ENCODE measurements at places on chromosomes 1 and 21. TPM values are rescaled to one million over a fixed set of nuclear protein-coding genes. Genes with fewer than 3 reads are reported as not detected.

- no peak for DNase-seq
- no peaks in the 10 kb centered on the region for H3K27me3 ChIP-seq
- no peak overlapping the region for H3K4me3 ChIP-seq
Measured at GRCh38 chr1:7690496-7691182, 80.5 kb upstream of the VAMP3 start.

DNA sequence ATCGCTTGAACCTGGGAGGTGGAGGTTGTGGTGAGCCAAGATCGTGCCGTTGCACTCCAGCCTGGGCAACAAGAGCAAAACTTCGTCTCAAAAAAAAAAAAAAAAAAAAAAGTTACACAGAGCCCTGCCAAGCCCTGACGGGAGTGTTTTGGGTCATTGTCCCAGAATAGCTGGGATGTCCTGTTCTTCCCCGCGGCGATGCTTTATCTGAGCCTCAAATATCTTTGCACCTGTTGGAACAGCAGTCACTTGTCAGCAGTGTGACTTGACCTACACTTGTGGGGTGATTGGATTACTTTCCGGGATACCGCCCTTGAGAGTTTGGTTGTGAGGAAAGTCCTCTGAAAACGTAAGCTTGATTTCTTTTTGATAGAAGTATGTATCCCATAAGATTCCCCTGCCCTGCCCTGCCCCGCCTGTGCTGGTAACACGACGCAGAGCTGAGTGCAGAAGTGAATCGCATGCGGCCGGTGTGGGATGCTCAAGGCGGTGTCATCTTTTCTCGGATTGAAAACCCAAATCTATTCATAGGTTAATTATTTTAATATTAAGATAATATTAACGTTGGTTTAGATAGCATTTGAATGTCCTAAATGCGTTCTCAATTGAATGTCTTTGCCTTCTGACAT, 50.9 kb downstream of the PCNT start:
- no peak overlapping the region for H3K27ac ChIP-seq
- H3K4me1 ChIP-seq: no peaks in the 10 kb centered on the region
- DNase-seq: no peak
- no peaks in the 10 kb centered on the region for H3K36me3 ChIP-seq
- no peak overlapping the region for H3K4me3 ChIP-seq
- no peaks in the 10 kb centered on the region for H3K27me3 ChIP-seq

The ATXN7L2 gene
- 0.98 TPM for polyA plus RNA-seq

DNA sequence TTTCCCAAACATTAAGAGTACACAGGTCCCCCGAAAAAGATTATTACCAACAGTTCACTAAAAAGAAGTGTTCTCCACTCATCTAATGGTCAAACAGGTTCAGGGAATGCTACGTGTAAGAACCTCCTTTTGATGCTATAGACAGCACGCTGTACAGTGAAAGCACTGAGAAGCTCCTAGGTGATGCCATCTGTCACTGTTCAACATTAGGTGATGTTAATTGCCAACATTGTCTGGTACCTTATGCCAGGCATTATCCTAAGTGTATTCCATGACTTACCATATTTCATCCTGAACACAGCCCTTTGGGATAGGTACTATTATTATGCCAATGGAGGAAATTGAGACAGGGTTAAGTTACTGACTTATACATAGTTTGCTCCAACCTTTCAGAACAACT, 82.1 kb downstream of the DAB1 start:
- no peaks in the 10 kb centered on the region for H3K36me3 ChIP-seq
- no peaks in the 10 kb centered on the region for H3K27me3 ChIP-seq
- H3K4me1 ChIP-seq: peaks cover under 1% of the 10 kb centered on the region
- no peak overlapping the region for H3K27ac ChIP-seq
- DNase-seq: no peak
- no peak overlapping the region for H3K4me3 ChIP-seq

DNA sequence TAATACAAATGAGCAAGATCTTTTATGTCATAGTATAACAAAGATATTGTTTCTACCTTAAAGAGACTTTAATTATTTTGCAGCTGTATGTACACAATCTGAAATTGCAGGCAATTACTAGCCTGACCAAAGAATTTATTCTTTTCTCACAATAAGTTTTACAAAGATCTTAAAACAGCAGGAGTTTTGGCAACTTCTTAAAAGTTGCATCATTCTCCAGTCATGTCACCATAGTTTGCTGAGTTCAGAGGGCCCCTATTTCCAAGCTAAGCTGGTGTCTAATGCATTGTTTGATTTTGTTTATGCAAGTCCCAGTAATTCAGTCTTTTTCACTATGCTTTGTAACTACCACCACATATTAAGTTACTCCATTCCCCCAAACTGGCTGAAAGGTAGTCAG, 114.8 kb downstream of the DNAH14 start:
- H3K27me3 ChIP-seq: no peaks in the 10 kb centered on the region
- DNase-seq: no peak
- H3K4me1 ChIP-seq: no peaks in the 10 kb centered on the region
- no peaks in the 10 kb centered on the region for H3K36me3 ChIP-seq
- no peak overlapping the region for H3K27ac ChIP-seq
- no peak overlapping the region for H3K4me3 ChIP-seq

DNA sequence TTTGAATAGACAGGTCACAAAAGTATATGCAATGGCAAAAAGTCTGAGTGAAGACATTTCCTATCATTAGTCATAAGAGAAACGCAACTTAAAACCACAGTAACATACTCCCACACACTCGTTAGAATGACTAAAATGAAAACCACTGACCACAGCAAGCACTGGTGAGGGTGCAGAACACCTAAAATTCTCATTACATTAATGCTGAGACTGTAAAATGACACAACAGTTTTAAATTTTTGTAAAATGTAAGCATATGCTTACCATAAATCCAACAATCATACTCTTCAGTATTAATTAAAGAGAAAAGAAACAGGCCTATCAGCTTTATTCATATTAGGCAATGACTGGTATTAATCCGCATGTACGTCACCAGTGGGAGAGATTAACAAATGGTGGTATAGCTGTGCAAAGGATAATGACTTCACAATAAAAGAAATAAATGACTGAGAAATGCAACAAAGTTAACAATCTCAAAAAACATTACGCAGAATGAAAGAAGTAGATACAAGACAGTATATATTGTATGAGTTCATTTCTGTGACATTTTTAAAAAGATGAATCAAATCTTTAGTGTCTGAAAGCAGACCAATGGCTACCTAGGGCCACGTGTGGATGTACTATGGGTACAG, 253.5 kb downstream of the AKT3 start:
- peaks cover 2% of the 10 kb centered on the region for H3K4me1 ChIP-seq
- no peaks in the 10 kb centered on the region for H3K36me3 ChIP-seq
- DNase-seq: no peak
- H3K27me3 ChIP-seq: no peaks in the 10 kb centered on the region
- no peak overlapping the region for H3K4me3 ChIP-seq
- no peak overlapping the region for H3K27ac ChIP-seq

The RASAL2 gene
- polyA plus RNA-seq: 15.5 TPM

The LCE1F gene
- polyA plus RNA-seq: not detected

GRCh38 chr21:36032647-36033406, 27.5 kb downstream of the SETD4 start:
- H3K27me3 ChIP-seq: no peaks in the 10 kb centered on the region
- H3K27ac ChIP-seq: no peak overlapping the region
- no peaks in the 10 kb centered on the region for H3K36me3 ChIP-seq
- DNase-seq: no peak
- H3K4me1 ChIP-seq: no peaks in the 10 kb centered on the region

DNA sequence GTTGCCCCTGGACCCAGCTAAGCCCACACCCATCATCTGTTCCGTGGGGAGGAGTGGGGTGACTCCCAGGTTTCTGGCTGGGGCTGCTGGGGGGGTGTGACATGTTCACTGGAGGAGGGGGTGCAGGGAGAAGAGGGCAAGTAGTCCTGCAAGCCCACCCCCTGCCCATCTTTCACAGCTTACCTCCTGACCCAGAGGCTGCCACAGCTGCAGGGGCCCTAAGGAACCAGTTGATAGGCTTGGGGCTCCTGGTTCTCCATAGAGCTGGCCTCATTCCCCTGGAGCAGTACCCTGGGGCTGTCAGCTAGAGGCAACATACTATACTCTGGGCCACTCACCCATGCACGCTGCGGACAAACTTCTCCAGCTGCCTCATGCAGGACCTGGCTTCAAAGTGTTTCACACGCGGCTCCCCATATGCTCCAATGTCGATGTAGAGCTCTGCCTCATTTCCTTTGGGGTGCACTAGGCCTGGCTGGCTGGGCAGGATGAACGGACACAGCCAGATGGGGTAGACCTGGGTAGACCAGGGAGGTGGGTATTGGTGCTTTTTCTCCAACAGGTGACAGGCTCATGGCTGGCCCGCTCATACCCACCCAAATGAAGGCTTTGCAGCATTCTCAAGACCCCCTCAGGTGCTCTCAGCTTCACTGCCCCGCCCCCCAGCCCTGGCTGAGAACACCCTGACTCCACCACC, 33.8 kb downstream of the DHCR24 start:
- no peak overlapping the region for H3K27ac ChIP-seq
- no peaks in the 10 kb centered on the region for H3K27me3 ChIP-seq
- H3K4me1 ChIP-seq: no peaks in the 10 kb centered on the region
- DNase-seq: no peak
- no peak overlapping the region for H3K4me3 ChIP-seq

GRCh38 chr1:12552951-12553921, 64.8 kb downstream of the DHRS3 start:
- no peaks in the 10 kb centered on the region for H3K27me3 ChIP-seq
- peaks cover 23% of the 10 kb centered on the region for H3K4me1 ChIP-seq
- peak overlapping the region; percentile 14 for H3K27ac ChIP-seq
- H3K4me3 ChIP-seq: no peak overlapping the region
- no peaks in the 10 kb centered on the region for H3K36me3 ChIP-seq
- DNase-seq: peak; percentile 37

The ADAM30 gene
- not detected for polyA plus RNA-seq

The NKAIN1 gene
- polyA plus RNA-seq: 0.05 TPM
